Right forelimb (tissue), 1 donor: ENCODE measurements at places on chromosomes 7 and 10.

DNA sequence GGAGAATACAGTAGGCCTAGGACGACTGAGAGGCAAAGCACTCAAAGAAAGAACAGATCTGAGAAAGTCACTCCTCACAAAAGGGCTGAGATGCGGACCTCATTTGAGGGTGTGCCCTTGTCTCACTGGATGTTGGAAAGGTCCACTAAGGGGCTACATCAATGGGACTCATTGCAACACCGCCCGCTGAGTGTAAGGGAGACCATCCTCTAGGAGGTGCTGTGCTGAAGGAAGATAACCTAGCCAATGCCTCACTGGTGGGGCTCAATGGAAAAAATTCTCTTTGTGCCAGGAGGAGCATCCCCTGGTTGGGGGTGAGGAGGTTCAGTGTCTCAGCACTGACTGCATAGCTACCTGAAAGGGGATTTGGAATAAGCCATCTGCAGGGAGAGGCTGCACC lies 758.7 kb upstream of the CELF2 start:
- no peak for DNase-seq

- DNase-seq: no peak
Measured at GRCh38 chr7:138662076-138662990, 38.8 kb downstream of the SVOPL start.

- no peak for DNase-seq
Measured at GRCh38 chr7:118184565-118184940, 589 bp downstream of the LSM8 start.

- no peak for DNase-seq
Measured at GRCh38 chr7:96144260-96144526, 177.7 kb downstream of the SLC25A13 start.
